ENCODE measurements at places on chromosomes 7 and 10. TPM values are rescaled to one million over a fixed set of nuclear protein-coding genes. Genes with fewer than 3 reads are reported as not detected.

DNA sequence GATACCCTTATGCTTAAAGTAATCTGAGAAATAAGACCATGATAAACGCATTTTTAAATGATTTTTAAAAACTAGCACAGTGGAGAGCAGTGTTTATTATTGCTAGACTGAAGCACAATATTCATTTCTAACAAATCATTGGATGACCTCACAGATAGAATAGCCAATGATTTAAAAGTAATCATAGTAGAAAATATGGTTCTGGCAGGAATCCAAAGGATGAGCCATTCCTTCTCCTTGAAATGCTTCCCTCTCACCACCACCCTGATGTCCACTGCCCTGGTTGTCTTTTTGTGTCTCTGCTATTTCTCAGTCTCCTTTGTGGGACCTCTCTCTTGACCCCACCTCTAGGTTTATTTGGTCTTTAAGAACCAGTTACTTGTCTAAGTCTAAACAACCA is 64.9 kb downstream of the PRKG1 start:
- no peak for DNase-seq

DNA sequence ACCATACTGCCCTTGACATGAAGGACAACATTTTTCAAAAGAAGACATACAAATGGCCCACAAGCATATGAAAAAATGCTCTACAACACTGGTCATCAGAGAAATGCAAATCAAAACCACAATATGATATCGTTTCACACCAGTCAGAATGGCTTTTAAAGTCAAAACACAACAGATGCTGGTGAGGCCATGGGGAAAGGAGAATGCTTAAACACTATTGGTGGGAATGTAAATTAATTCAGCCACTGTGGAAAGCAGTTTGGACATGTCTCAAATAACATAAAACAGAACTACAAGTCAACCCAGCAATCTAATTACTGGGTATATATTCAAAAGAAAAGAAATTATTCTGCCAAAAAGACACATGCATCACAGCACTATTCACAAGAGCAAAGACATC is 4.2 kb upstream of the NT5C3A start:
- no peak for DNase-seq

The CALCR gene
- not detected for total RNA-seq

The CFAP69 gene
- total RNA-seq, result 1.8 TPM

The PRF1 gene
- total RNA-seq, result not detected

- DNase-seq, result peak; percentile 60
Observed at GRCh38 chr10:93462881-93463280, 19.3 kb downstream of the MYOF start.
